ENCODE measurements at places on chromosomes 4 and X.

- DNase-seq = no peak
These were observed 36.4 kb upstream of the GPR174 start for GRCh38 chrX:79107891-79108718.

DNA sequence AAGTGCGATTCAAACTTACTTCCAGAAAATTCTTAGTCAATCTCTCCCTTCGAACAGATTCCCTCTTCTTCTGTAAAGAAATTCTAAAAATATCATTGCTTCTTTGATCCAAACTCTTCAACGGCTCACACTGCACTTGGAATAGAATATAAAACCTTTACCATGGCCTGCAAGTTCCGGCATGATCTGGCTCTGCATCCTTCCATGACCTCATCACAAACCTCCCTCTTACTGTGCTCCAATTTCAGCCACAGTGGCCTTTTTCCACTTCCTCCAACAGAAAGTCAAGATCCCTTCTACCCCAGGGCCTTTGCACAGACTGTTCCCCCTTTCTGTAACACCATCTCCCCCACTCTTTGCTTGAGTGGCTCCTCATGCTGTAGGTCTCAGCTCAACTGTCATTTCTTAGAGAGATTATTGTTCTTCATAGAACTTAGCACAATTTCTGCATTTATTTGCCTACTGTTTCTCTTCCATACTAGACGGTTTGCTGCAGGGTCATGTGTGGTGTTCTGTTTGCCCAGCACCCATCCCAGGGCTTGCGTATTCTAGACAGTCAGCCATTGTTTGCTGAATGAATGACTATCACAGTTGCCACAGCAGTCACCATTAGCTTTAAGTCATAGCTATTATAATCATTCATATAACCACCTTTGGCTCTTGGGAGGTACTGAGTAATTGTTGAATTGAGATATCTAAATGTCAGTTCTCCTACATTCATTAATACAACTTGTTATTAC, 1.9 kb upstream of the STOX2 start:
- DNase-seq = no peak

DNA sequence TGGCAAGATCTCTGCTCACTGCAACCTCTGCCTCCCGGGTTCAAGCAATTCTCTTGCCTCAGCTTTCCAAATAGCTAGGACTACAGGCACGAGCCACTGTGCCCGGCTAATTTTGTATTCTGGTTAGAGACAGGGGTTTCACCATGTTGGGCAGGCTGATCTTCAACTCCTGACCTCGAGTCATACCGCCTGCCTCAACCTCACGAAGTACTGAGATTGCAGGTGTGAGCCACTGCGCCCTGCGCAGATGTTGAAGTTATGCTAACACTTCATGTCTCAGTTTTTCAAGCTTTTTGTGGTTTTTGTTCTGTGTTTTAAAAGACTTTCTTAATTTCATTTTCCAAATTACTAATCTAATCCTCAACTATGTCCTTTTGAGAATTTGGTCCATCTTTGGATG, 154.4 kb upstream of the TLL1 start:
- no peak for DNase-seq

DNA sequence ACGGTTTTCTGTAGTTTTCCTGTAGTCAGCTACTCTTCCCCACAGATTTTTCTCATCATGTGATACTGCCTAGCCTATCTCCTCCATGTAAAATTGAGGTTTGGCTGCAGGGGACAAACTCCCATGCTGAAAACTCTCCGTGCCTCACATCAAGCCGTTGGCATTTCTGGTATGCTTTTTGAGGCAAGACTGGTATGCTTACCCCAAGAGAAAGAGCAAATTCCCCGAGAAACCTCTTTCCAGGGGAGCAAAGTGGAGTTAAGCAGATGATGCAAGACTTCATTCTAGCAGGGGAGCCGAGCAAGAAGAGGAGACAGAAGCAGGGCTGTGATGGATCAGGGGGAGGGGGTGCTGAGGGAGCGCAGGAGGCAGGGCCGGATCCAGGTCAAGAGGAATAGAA, 4.8 kb downstream of the SOWAHD start:
- DNase-seq = no peak

DNA sequence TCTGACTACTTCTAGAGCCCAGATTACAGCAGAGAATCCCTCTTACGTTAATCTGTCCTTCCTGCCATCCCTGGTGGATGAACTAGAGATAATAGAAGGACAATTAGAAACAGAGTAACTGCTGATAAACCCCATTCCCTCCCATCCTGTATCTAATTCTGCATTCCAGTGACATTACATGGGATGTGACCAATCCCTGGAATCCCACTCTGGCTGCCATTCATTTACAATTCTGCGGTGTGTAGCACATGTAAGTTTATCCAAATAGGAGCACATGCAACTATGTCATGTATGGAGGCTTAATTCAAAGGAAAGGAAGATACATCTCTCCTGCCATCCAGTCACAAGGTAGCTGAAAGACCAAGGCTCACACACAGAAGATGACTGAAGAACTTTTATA, 339.5 kb downstream of the GPAT3 start:
- no peak for DNase-seq

DNA sequence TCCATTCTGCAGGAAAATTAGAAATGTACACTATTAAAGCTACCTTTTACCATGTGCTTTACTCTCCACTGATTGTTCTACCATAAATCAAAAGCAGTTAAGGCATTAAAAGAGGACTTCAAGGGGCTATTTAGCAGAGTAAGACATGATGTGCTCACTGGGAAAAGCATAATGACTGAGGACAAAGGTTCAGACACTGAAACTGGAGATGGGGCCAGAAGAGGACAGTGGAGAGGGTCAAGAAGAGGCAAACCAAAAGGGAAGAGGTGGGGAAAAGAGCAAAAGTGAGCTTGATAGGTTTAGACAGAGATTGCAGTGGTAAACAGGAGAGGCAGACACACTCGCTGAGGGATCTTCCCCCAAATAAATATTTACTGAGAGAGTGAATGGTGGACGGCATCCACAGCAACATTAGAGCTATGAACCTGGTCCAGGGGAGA, 23.8 kb downstream of the SH3RF1 start:
- DNase-seq = no peak

DNA sequence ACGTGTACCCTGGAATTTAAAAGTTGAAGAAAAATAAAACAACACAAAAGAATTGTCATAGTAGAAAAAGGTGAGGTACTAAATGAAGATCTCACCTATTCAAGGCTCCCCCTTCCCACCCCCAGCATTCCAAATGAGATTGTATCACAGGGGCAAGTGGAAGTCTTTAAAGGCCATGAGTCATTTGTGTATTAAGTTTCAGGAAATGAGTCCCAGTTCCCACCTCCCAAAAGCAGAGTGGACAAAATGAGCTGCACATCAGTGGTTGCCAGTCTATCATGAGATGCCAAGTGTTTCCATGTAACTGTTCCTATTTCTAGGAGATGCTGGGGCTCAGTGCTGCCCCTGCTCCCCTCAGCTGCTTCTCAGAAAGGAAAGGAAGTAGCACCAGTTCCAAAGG, 20.1 kb downstream of the ARHGEF9 start:
- no peak for DNase-seq

DNA sequence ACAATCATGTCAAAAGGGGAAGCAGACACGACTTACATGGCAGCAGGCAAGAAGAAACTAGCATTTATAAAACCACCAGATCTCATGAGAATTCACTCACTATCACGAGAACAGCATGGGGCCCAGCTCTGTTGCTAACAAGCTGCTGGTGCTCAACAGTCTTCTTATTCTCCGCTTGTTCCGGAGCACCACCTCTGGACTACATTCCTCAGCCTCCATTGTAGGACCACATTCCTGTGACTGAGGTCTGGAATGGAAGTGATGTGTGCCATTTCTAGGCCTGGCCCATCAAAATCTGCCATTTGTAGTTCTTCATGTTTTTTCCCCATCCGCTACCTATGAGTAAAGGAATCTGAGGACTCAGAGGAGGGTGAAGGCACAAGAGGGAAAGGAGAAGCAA, 111.5 kb upstream of the PTCHD1 start:
- no peak for DNase-seq

GRCh38 chrX:74422576-74423288, 1.4 kb downstream of the SLC16A2 start:
- no peak for DNase-seq

DNA sequence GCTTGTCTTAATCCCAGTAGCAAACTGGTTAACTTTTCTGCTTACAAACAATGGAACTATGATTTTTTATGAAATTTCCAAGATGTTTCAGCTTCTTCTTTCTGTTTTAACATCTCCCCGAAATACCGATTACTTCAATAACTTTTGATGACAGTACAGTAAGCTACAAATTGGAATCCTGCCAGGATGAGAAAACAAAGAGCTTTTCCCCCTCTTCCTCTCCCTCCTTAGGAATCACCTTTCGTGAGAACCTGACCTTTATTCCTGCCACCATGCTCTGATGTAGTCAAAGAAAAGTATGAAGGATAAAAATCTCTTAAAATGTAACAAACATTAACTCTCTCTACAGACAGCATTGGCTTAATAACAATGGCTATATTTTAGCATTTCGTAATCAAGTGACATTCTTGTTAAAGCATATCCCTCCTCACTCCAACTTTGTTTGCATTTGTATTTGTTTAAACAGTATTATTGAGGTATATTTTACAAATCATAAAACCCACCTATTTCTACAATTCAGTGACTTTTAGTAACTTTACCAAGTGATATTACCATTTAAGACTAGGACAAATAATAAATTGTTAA, 148.7 kb upstream of the NAP1L5 start:
- no peak for DNase-seq

DNA sequence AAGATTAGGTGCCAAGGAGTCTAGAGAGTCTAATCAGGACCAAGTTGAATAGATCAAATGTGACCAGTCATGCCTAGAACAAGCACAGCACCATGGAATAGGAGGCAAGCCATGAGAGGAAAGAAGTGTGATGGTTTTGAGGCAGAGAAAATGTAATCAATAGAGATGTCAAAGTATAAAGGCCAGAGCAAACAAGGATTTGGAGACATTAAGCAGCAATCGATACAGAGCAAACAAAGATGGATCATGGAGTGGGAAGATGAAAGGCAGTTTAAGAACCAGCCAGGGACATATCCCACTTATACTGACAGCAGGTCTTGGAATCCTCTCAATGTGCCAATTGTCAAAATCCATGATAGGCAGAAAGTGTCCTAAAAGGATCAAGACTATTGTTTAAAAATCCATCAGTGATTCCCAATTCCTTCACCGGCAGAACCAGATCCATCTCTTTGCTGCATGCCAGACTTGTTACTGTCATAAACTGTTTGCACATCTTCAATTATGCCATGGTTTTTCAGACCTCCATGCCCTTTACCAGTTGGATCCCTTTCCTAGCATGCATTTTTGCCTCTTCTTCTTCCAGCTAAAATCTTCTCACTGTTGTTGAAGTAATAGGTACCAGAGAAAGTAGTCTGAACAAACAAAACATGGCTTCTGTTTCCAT, 520.7 kb upstream of the ARX start:
- DNase-seq = no peak

- DNase-seq = no peak
These were observed 49.4 kb downstream of the SLC9A6 start for GRCh38 chrX:136034668-136035067.

DNA sequence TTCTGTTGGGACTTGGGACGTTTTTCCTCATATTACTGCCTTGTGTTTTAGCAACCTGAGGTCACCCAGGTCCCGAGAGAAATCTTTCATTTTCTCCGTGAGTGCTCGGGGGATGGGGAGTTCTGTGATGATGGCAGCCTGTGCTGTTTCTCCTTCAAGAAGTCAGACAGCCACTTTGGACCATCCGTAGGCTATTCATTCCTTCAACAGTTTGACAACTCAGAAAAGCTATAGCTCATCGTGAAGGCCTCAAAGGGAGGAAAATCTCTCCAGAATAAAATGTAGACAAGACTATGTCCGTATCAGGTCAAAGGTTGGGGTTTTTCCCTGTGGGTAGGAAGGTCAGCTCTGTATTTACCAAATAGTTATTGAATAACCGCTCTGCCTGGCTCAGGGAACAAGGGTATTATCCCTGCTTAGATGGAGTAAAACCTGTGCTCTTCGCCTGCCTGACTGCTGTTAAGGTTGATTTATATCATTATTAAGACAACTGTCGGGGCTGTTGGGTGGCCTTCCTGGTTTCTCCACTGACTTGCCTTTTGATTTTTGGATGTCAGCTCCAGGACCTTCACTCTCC, 36.6 kb downstream of the FAM114A1 start:
- no peak for DNase-seq

DNA sequence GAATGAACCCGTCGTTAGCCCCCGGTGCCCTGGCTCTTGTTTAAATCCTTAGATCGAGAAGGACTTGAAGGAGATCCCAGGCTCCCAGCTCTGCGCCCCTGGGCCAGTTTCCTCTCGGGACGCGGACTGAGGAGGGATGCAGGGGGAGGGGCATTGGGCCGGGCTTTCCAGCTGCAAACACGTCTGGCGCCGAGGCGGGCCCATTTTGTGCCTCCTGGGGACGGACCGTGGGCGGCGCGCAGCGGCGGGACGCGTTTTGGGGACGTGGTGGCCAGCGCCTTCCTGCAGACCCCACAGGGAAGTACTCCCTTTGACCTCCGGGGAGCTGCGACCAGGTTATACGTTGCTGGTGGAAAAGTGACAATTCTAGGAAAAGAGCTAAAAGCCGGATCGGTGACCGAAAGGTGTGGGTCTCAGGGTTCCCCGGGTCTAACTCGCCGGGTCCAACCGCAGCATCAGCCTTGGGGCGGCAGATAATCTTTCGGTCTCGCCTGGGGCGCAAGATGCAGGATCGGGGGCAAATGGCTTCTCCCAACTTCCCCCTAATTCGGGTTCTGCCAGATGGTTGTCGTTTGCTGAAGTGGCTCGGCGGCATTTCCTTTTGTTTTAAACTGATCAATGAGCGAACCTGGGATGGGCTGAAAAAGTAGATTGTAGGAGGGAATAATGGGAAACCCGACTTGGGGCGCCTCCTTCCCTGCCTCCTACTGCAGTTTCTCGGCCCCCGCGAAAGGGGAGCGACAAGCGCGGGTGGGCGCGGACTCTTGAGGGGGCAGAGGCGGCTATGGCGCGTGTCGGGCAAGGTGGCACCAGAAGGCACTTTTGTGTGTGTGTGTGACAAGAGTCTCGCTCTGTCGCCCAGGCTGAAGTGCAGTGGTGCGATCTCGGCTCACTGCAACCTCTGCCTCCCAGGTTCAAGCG, 2.9 kb downstream of the PDGFRA start:
- no peak for DNase-seq

DNA sequence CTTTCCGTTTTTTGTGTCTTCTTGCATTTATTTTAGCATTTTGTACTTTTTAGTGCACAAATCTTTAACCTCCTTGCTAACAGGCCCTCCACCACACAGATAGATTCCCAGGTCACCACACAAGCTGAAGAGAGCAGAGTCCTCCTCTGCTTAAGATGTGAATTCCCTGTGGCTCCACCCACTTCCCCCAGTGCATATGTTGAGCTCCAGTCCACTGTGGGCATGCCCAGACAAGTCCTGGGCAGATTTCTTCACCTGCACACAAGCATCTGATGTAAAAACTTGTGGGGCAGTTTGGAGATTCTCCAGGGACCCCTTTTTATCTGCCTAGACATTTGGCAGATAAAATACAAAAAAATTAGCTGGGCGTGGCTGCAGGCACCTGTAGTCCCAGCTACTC, 19.8 kb upstream of the PASD1 start:
- no peak for DNase-seq

GRCh38 chr4:32519060-32519459, 1798.9 kb downstream of the PCDH7 start:
- no peak for DNase-seq

GRCh38 chrX:38351346-38351745, 1.1 kb upstream of the OTC start:
- no peak for DNase-seq
